Activated T-helper 1 cell treated with anti-CD3 and anti-CD28 coated beads, Interleukin-12 subunit alpha, Interleukin-12 subunit beta, Interleukin-2, Interleukin-4 antibody, amounts not matched to agents 30 ng/mL and 10 ng/mL and 1 ng/mL, durations not matched to agents 14 hours and 24 hours and 36 hours (primary cell): ENCODE measurements at places on chromosomes 11 and 22. TPM values are rescaled to one million over a fixed set of nuclear protein-coding genes. Genes with fewer than 3 reads are reported as not detected.

DNA sequence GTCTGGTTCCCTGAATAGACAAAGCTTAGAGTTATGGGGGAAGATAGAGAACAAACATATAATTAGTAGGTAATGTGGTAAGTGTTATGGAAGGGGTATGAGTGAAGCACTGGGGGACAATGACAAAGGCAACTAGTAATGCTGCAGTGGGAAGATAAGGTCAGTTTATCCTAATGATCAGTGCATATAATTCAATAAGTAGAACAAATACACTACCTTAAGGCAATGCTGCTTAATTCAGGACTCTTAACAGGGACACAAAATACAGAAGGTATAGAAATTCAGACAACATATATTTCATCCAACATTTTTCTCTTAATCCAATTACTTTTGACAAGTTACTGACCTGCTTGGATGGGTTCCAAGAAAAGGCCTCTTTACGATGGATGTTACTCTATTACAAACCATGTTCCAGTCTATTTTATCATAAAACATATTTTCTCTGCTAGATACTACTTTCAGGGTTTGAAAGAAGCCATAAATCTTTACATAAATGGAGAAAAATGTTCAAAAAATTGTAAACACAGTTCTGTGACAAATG lies 1186.2 kb downstream of the LRRC4C start:
- H3K27me3 ChIP-seq: no peaks in the 10 kb centered on the region
- no peaks in the 10 kb centered on the region for H3K4me1 ChIP-seq
- DNase-seq: no peak
- no peaks in the 10 kb centered on the region for H3K36me3 ChIP-seq

DNA sequence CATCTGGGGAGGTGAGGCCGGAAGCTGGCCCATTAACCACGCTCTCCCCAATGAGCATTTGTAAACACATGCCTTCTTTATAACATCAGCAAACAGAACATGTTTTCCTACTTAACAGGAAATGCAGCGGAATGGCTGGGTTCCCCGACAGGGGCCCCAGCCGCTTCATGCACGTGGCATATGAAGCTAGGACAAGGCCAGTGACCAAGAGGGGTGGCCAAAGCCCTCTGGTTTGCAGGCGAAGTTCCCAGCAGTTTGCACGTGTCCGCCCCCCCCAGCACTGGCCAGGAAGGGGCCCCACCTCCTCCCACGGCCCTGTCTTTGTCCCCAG lies 38.7 kb upstream of the LINC01488 start:
- peaks cover 4% of the 10 kb centered on the region for H3K27me3 ChIP-seq
- no peak overlapping the region for H3K27ac ChIP-seq
- DNase-seq: no peak
- H3K36me3 ChIP-seq: no peaks in the 10 kb centered on the region
- peaks cover 7% of the 10 kb centered on the region for H3K4me1 ChIP-seq

- DNase-seq: peak; percentile 13
- H3K4me1 ChIP-seq: no peaks in the 10 kb centered on the region
- no peak overlapping the region for H3K4me3 ChIP-seq
- no peaks in the 10 kb centered on the region for H3K36me3 ChIP-seq
Measured at GRCh38 chr22:33579448-33580093, 340.7 kb downstream of the LARGE1 start.

The OR52I1 gene
- total RNA-seq: not detected in 2 replicates

The DYNC2H1 gene
- 0.91 and 1.1 TPM in 2 replicates for total RNA-seq

The CSF2RB gene
- 11.7 and 11.8 TPM in 2 replicates for total RNA-seq

The OR5B21 gene
- not detected in 2 replicates for total RNA-seq

The NRGN gene
- total RNA-seq: 3.9 and 6.1 TPM in 2 replicates

- H3K4me3 ChIP-seq: no peak overlapping the region
- no peak for DNase-seq
- peaks cover 36% of the 10 kb centered on the region for H3K36me3 ChIP-seq
- H3K27ac ChIP-seq: no peak overlapping the region
- H3K4me1 ChIP-seq: peaks cover 6% of the 10 kb centered on the region
Measured at GRCh38 chr11:111352935-111353710, 26.0 kb downstream of the POU2AF1 start.

The ZDHHC5 gene
- 78.4 and 79.1 TPM in 2 replicates for total RNA-seq
